Ovary (tissue), 10 donors: ENCODE measurements at places on chromosomes 3 and 15. TPM values are rescaled to one million over a fixed set of nuclear protein-coding genes. Genes with fewer than 3 reads are reported as not detected.

DNA sequence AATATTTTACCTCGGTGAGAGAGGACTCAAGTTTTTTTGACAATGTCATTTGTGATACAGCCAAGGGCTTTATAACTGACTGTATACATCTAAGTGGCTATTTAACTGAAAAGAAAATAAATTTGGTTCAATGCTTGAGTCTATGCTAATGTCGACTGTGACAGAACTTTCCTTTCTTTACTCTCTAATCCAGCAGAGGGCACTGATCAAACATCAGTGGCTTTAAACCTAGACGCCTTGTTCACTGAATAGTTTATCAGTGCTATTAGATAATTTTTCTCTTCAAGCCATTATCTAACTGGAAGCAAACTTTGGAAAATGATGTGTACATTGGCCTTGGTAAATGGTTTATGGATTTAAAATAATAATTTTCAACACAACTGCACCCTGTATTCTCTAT lies 285.1 kb downstream of the CHL1 start:
- no peak overlapping the region for H3K27ac ChIP-seq
- H3K4me3 ChIP-seq = no peak overlapping the region
- DNase-seq = no peak

- H3K27me3 ChIP-seq = no peaks in the 10 kb centered on the region
- peaks cover 3% of the 10 kb centered on the region for H3K4me1 ChIP-seq
- no peak for DNase-seq
- no peak overlapping the region for H3K4me3 ChIP-seq
- no peak overlapping the region for H3K27ac ChIP-seq
Measured at GRCh38 chr3:188523291-188523690, 369.3 kb downstream of the LPP start.

- peaks cover 19% of the 10 kb centered on the region for H3K4me1 ChIP-seq
- peak; percentile 81 for DNase-seq
- H3K4me3 ChIP-seq = no peak overlapping the region
Measured at GRCh38 chr3:184466413-184466960, 86.6 kb downstream of the CHRD start.

- no peak overlapping the region for H3K4me3 ChIP-seq
- H3K36me3 ChIP-seq = no peaks in the 10 kb centered on the region
- H3K27me3 ChIP-seq = no peaks in the 10 kb centered on the region
- DNase-seq = no peak
- H3K4me1 ChIP-seq = no peaks in the 10 kb centered on the region
- H3K27ac ChIP-seq = no peak overlapping the region
Measured at GRCh38 chr3:134904776-134905646, 110.0 kb downstream of the EPHB1 start.

DNA sequence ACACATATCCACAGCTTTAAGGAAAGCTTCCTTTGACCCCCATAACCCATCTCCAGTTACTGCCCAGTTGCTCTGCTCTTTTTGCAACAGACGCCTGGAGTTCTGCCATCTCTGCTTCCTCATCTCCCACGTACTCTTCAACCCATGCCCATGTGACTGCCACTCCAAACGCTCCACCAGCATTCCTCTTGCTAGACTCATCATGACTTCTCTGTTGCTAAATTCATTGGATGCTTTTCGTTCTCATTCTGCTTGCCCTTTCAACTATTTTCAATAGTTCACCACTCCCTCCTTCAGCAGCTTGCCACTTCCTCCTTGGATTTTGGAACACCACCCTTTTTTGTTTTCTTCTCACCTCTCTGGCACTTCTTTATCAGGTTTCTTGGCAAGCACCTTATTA lies 2.7 kb upstream of the KNSTRN start:
- peaks cover 1% of the 10 kb centered on the region for H3K4me1 ChIP-seq
- DNase-seq = no peak
- H3K27ac ChIP-seq = no peak overlapping the region
- H3K27me3 ChIP-seq = no peaks in the 10 kb centered on the region

GRCh38 chr3:177618873-177619733 lies 421.8 kb upstream of the TBL1XR1 start:
- no peaks in the 10 kb centered on the region for H3K27me3 ChIP-seq
- peaks cover 7% of the 10 kb centered on the region for H3K4me1 ChIP-seq
- DNase-seq = no peak
- no peaks in the 10 kb centered on the region for H3K36me3 ChIP-seq
- H3K4me3 ChIP-seq = no peak overlapping the region

The TRH gene
- 1.3 TPM for total RNA-seq

The ALG1L2 gene
- 0.68 TPM for total RNA-seq

The TMEM212 gene
- 1.4 TPM for total RNA-seq

The ZNF385D gene
- 4.4 TPM for total RNA-seq
